ENCODE measurements at places on chromosomes 4 and X.

- DNase-seq: no peak
Observed at GRCh38 chr4:188639479-188640100, 500.3 kb downstream of the TRIML1 start.

DNA sequence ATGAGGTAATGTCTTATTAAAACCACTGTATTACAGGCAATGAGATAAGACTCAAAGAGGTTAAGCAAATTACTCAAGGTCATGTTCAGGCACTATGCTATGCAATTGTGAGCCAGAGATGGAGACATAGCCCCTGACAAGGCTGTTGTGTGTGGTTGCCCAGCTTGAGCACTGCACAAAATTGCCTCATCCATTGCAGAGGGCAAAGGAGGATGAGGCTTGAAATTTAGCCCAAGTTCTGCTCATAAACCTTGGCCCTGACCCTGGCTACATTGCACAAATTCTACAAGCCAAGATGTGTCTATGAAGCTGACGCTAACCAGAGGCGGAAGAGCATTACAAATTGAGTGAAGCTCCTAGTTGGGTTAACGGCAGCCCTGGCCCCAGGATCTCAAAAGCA is 65.6 kb upstream of the PGM2 start:
- no peak for DNase-seq

DNA sequence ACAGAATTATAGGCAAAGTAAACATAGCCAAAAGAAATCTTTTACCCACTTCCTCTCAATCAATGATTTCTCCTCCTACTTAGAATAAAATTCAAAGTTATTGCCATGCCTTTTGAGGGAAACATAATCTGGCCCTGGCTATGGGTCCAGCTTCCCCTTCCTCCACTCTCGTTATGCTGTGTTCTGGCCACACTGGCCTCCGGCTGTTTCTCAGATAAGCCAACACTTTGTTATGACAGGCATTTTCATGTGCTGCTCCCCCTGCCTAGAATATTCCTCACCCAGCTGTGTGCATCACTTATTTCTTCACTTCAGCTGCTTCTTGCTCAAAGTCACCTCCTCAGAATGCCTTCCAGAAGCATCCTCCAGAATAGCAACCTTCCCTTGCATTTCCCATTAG is 386.6 kb upstream of the AADAT start:
- DNase-seq: no peak

GRCh38 chr4:83922402-83922801 is 386.5 kb downstream of the GPAT3 start:
- DNase-seq: no peak

- DNase-seq: no peak
Observed at GRCh38 chr4:26953366-26953765, 92.7 kb downstream of the STIM2 start.

- DNase-seq: no peak
Observed at GRCh38 chr4:8662776-8663175, 70.2 kb downstream of the CPZ start.

DNA sequence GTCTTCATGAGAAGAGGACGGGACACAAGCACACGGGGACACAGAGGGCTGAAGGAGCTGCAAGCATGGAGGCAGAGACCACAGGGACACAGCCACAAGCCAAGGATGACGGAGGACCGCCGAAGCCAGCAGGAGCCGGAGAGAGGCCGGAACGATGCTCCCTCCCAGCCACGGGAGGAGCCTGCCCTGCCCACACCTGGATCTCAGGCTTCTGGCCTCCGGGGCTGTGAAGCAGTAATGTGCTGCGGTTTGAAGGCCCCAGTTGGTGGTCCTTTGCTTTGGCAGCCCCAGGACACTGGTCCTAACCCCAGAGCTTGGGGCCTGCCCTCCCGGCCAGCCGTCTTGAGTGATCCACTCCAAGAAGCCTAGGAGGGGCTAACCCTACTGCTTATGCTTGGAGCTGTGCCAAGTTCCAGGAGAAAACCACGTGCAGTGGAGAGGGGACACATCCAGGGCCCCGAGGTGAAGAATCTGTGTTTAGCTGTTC is 85.9 kb downstream of the HMX1 start:
- DNase-seq: no peak

DNA sequence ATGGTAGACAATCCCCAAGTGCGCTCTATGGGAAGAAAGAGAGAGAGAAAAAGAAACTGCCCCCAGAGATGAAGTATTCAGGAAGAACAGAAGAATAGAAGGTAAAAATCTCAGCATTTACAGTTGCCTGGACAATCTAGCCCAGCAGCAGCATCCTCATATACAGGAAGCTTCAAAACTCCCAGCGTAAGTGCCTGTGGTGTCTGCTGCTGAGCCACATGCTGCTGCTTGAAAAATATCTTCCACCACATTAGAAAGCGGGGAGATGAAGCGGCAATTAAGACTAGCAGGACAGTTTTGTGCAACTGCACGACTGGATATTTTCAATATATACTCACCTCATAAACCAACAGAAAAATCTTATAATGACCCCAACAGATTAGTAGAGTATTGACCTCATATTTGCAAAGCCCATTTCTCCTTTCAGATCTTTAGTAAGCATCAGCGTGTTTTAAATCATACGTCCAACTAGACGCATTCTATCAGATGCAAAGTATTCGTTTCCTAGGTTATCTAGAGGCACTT is 972.0 kb upstream of the TENM3 start:
- DNase-seq: no peak

GRCh38 chr4:40221744-40222143 is 24.9 kb downstream of the RHOH start:
- DNase-seq: no peak

- no peak for DNase-seq
Observed at GRCh38 chr4:179372746-179373145, 1930.5 kb upstream of the AGA start.

Data from RKO (cell line).